A549 treated with RU486 at 1 μM for 4 hours (cell line): ENCODE measurements at places on chromosomes 4 and X. TPM values are rescaled to one million over a fixed set of nuclear protein-coding genes. Genes with fewer than 3 reads are reported as not detected.

SH3RF1 gene
- total RNA-seq, result 11.2 to 14.3 TPM (median 12.4 TPM) in 5 replicates

MSANTD1 gene
- 0.05 to 0.21 TPM (median 0.13 TPM) in 5 replicates for total RNA-seq

ZFP42 gene
- total RNA-seq, result 0.06 TPM in 1 of 5 replicates, not detected in the others

TCP11X2 gene
- not detected in 5 replicates for total RNA-seq

SH2D1A gene
- total RNA-seq, result not detected in 5 replicates

PAGE5 gene
- not detected in 5 replicates for total RNA-seq

DCHS2 gene
- total RNA-seq, result 0.03 to 0.05 TPM in 2 of 5 replicates, not detected in the others

GUCY1B1 gene
- total RNA-seq, result 0.16 to 0.40 TPM (median 0.27 TPM) in 5 replicates
